ENCODE measurements at places on chromosomes 7 and 10.

- DNase-seq: no peak
Measured at GRCh38 chr10:7248148-7248547, 162.7 kb downstream of the SFMBT2 start.

DNA sequence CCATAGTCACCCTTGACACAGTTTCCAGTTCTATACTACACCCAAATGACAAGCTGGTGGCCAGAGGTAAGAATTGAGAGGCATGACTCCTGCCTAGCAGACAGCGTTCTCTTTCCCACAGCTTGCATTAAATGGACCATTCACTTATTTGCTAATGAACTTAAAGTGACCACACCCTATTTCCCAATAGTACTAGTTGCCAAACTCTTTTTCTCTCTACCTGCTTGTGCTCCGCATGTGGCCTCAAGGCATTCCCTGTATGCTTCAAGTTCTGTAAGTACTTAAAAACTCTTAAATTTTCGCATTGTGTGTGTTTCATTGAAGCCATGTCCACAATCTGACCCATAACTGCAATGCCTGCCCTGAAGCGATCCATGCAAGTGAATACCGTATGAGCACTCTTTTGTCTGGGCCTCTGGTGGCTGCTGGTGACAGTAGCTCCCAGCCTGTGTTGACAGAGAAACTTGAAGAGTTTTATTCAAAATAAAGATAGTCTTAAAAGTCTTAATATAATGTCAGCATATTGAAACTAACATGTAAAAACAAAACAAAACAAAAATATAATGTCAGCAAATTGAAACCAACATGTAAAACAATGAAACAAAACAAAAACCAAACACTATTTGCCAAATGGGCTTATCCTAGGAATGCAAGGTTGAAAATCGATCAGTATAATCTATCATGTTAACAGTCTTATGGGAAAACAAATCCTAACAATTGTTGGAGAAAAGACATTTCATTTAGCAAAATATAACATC lies 73.6 kb downstream of the CCSER2 start:
- no peak for DNase-seq

DNA sequence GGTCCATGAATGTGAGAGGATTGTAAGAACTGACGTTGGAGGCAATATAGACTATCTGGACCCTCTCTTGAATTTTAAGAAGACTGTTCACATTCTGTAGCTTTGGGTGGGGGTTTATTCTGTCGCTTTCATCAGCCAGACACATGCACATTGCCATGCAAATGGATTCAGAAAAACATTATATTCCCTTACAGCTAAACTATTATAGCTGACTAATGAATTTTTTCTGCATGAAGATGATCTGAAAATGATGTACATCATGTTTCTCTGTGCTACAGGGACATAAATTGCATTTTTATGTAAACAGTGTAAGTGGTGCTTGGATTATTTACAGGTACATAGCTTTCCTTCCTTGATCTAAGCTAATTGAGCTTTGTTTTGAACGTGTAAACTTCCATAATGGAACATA lies 1.5 kb downstream of the MET start:
- DNase-seq: no peak

GRCh38 chr10:809671-810350 lies 120.3 kb upstream of the DIP2C start:
- no peak for DNase-seq

- no peak for DNase-seq
Measured at GRCh38 chr10:132100556-132101349, 35.0 kb downstream of the JAKMIP3 start.

GRCh38 chr10:1169981-1170866 lies 114.0 kb downstream of the WDR37 start:
- DNase-seq: no peak

Measured in RWPE2 (cell line).